Motor neuron (in vitro differentiated cells): ENCODE measurements at places on chromosomes 13 and 19. TPM values are rescaled to one million over a fixed set of nuclear protein-coding genes. Genes with fewer than 3 reads are reported as not detected.

Gene CPAMD8
- total RNA-seq: 6.0 and 6.5 TPM in 2 replicates

GRCh38 chr13:101149735-101150384 is 266.4 kb downstream of the NALCN start:
- ATAC-seq: no peak

Gene TNNT1
- total RNA-seq: 1.2 and 1.5 TPM in 2 replicates

Gene RGCC
- total RNA-seq: 3.1 and 3.3 TPM in 2 replicates

DNA sequence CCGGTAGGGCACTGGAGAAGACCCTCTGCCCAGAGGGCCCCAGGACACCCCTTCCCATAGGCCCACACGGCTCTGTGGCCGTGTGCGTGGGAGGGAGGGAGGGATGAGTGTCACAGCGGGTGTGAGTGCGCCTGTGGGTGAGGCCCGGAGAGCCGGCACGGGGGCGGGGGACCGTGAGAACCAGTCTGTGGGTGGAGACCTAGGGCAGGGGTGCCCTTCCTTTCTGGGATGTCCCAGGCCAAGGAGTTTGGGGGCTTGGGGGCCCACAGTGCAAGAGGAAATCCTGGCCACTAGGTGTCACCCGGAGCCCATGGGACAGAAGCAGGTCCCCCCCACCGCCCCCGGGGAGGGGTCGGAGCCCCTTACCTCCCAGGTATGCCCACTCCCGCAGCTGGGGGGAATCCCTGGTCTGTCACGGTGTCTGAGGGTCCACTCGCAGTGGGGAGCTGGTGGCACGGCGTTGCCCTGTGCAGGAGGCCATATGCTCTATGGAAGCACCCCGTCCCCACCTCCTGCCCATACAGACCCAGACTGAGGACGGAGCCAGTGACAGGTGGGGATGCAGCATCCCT is 16.0 kb upstream of the SLC7A10 start:
- ATAC-seq: peak; percentile 58
